ENCODE measurements at places on chromosomes 2 and 18.

DNA sequence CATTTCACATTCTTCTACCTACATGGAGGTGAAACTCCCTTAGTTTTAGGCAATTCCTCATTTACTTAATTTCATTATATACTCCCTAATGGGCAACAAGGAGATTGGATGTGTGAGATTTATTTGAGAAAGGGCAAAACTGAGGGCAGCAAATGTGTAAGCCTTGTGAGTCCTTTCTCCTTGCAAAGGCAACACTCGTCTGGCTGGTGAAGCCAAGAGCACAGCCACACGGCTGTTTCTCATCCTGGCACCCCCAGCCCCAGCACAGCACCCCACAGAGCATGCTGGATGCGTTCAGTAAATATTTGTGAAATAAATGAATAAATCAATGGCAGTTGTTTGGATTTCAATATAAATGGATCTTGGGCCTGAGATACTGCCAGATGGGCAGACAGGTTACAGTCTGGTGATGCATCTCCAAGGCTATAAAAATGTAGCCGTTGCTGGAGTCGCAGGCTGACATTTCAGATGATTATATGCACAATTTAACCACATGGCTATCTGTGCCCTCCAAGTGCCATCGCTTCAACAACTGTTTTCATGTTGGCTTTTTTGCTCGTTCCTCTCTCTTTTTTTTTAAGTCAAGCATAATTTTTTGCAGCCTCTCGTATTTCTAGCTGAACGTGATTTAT is 154.1 kb upstream of the REV1 start:
- no peak for DNase-seq

GRCh38 chr2:239594772-239595608 is 194.2 kb upstream of the HDAC4 start:
- DNase-seq, result no peak

GRCh38 chr2:199195927-199196502 is 261.7 kb downstream of the SATB2 start:
- no peak for DNase-seq

DNA sequence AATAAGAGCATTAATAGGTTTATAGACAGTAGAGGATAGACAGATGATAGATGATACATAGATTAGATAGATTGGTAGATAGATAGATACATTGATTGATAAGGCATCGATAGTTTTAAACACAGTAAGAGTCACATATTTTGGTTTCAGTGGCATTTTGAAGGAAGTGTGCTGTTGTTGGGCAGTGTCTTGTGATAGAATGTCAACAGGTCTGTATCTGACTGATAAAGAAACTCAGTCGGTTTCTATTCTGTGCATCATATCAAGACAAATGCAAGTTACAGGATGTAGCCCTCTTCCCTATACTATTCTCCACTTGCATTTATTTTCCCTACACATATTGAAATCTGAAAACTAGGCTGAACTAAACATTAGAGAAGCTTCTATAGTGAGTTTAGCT is 1229.0 kb upstream of the ZEB2 start:
- no peak for DNase-seq

GRCh38 chr18:26425148-26425531 is 123.2 kb downstream of the KCTD1 start:
- no peak for DNase-seq

GRCh38 chr2:107025869-107026380 is 140.0 kb upstream of the ST6GAL2 start:
- DNase-seq, result no peak

DNA sequence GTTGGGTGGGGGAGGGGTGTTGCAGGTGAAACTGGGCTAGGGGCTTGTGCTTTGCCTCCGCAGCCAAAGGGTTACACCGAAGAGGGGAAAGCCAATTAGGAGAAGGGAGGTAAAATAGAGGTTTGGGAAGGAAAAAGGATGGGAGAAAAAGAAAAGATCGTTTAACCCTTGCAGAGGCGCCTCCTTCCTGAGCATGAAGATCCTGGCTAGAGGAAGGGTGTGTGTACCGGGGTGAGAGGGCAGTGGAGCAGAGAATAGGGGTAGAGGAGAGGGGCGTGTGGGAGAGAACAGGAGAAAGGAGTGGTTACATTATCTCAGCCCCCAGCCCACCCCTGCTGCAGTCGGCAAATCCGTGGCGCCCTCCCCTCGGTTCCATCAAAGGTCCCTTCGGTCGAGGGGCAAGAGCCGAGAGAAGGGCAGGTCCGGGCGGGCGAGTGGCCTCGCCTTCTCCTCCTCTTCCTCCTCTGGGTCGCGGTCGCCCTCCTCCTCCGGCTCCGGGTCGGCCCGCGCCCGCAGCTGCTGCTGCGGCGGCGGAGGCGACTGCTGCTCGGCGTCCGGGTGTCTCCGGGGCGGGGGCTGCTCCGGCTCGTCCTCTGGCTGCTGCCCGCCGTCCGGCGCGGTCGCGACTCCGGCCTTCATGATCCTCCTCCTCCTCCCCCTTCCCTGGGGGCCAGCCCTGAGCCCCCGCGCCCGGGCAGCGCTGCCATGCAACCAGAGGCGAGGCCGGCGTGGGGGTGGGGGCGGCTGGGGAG is 1.1 kb downstream of the MARCHF4 start:
- no peak for DNase-seq

All from central memory CD4-positive, alpha-beta T cell (primary cell).